ENCODE measurements at places on chromosomes 11 and 22. TPM values are rescaled to one million over a fixed set of nuclear protein-coding genes. Genes with fewer than 3 reads are reported as not detected.

Gene VEGFB
- total RNA-seq: 45.2 TPM

Gene GLB1L2
- 2.2 TPM for total RNA-seq

Gene DRD2
- 0.08 TPM for total RNA-seq

Gene OR2D2
- total RNA-seq: 0.20 TPM

DNA sequence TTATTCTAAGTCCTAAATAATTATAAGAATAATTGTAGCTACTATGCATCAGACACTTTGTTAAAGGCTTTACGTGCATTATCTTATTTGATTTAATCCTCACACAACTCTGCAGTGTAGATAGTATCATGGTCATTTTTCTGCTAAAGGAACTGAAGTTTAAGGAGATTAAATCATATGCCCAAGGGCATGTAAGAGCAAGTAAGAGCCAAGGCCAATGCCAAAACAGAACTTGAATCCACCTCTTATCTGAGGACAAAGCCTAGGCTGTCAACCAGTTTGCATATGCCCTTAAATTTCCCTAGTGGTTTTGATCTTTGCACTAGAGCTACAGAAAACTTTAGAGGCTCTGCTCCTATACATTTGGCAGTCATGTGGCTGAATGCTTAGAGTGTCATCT, 65.6 kb upstream of the OR5AK2 start:
- no peak for ATAC-seq

GRCh38 chr11:19929147-19929546, 216.5 kb downstream of the NAV2 start:
- ATAC-seq: no peak

GRCh38 chr11:103807806-103808205, 228.6 kb upstream of the DDI1 start:
- no peak for ATAC-seq

GRCh38 chr11:111512296-111513239, at the start of gene BTG4:
TSS of gene BTG4 (minus strand) at chr11:111512386. CDS start at chr11:111498776, 13,610 bp downstream.
- ATAC-seq: peak; percentile 52
